ENCODE measurements at places on chromosomes 7 and 10.

GRCh38 chr10:28872587-28873165 lies 195.4 kb downstream of the BAMBI start:
- no peak for DNase-seq
- no peaks in the 10 kb centered on the region for H3K36me3 ChIP-seq
- no peak overlapping the region for H3K4me3 ChIP-seq
- H3K4me1 ChIP-seq = no peaks in the 10 kb centered on the region

GRCh38 chr7:139118234-139118804 lies 8.8 kb upstream of the ZC3HAV1 start:
- no peak overlapping the region for H3K27ac ChIP-seq
- H3K27me3 ChIP-seq = peaks cover 31% of the 10 kb centered on the region
- no peaks in the 10 kb centered on the region for H3K4me1 ChIP-seq
- DNase-seq = no peak
- H3K4me3 ChIP-seq = no peak overlapping the region
- H3K36me3 ChIP-seq = no peaks in the 10 kb centered on the region

GRCh38 chr7:108467391-108467790 lies 11.2 kb upstream of the NRCAM start:
- H3K27ac ChIP-seq = no peak overlapping the region
- no peaks in the 10 kb centered on the region for H3K4me1 ChIP-seq
- H3K36me3 ChIP-seq = peaks cover 19% of the 10 kb centered on the region

- DNase-seq = no peak
- no peak overlapping the region for H3K27ac ChIP-seq
- H3K4me1 ChIP-seq = peaks cover 33% of the 10 kb centered on the region
- no peak overlapping the region for H3K4me3 ChIP-seq
Observed at GRCh38 chr7:93948106-93948505, 26.6 kb downstream of the GNG11 start.

GRCh38 chr7:144528536-144529045 lies 125.1 kb upstream of the NOBOX start:
- H3K27ac ChIP-seq = no peak overlapping the region
- no peaks in the 10 kb centered on the region for H3K4me1 ChIP-seq
- no peak for DNase-seq
- H3K36me3 ChIP-seq = no peaks in the 10 kb centered on the region

DNA sequence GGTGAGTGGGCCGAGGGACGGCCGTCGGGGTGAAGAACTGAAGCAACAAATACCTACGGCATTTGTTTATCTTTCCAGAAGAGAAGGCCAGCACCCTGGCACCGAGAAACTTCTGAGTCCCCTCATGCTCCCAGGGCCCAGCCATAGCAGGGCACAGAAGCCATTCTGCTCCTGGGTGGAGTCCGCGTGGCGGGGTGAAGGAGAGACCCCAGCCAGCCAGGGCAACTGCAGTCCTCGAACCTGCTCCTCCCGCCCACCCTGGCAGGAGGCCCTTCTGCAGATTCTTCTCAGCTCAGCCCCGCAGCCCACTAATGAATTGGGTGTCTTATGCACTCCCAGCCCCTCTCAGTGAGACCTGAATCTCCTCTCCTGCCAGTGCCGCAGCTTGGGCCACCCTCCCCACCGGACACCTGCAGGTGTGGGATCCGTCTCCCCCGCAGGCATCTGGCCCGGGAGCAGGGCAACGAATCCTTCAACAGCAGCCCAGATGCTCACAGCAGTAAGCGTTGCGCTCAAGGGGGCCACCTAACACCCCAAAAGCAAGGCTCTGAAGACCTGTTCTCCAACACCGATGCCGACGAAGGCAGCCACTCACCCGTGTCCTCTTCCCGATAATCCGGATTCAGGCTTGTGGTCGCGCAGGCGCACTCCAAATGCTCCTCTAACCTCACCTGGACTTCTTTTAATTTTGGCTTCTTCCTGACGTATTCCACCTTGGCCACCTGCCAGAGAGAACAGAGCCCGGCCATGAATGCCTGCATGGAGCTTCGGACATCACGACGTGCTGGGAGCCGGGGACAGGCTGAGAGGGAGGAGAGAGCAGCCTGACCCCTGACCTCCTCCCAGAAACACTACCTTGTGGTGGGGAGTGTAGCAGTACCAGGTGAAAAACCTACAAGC lies 18.9 kb downstream of the PDGFA start:
- peaks cover 57% of the 10 kb centered on the region for H3K36me3 ChIP-seq
- DNase-seq = peak; percentile 13
- no peak overlapping the region for H3K27ac ChIP-seq
- no peaks in the 10 kb centered on the region for H3K27me3 ChIP-seq

DNA sequence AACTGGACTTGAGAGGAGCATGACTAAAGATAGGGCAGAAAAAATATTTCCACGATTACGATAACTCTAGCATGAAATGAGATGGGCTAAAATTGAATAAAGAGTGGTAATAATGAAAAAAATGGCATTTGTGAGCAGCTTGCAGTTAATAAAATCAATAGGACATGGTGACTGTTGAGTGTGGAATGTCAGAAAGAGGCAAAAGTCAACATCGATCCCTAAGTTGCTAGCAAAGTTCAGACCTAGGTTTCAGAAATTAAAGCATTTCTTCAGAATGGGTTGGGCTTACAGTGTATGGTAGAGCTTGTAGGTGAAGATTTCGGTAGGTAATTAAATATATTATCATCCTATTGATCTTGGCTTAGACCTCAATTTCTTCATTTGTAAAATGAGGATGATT lies 656.7 kb upstream of the NRG3 start:
- no peak for DNase-seq
- H3K4me3 ChIP-seq = no peak overlapping the region
- no peak overlapping the region for H3K27ac ChIP-seq
